Adipocyte (in vitro differentiated cells): ENCODE measurements at places on chromosomes 5 and 9.

GRCh38 chr9:95341293-95341962, 23.9 kb upstream of the FANCC start:
- DNase-seq = peak; percentile 22

DNA sequence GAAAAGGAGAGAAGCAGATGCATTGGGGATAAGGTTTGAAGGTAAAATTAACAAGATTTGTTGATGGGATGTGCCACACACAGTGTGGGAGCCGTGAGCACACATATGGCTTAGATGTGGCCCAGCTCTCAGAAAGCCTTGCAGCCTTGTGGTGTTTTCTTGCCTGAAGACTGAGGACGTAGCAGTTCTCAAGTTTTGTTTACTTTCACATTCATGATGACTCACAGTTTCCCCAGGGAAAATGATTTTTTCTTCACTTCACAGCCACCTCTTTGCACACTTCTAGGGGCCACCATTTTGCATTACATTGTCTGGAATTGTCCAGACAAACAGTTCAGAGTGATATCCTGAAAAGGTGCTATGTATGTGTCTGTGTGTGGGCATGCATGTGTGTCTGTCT, 126.2 kb downstream of the BASP1 start:
- DNase-seq = peak; percentile 82

DNA sequence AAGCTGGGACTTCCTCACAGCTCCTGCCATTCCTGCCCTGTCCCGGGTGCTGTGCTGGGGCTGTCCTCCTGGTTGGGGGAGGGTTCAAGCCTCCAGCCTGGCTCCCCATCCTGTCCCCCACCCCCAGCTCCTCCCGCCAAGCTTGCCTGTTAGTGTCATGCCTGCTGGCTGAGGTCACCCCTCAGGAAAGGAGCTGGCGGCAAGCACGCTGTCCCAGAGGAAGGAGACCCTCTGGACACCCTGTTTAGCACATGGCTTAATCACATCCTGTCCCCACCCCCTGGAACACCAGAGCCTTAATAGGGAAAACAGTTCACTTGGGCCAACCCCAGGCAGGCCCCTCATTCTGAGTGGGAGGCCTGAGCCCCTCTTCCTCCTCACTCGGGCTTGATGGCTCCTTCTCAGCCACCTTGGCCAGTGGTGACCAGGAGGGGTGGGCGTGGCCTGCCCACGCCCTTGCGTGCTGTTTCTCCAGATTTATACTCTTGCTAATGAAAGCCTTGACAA, 9.2 kb upstream of the PHYHD1 start:
- peak; percentile 46 for DNase-seq

GRCh38 chr9:613771-614347, 227.6 kb upstream of the DMRT1 start:
- DNase-seq = peak; percentile 91

GRCh38 chr5:13325765-13326164, 618.7 kb downstream of the DNAH5 start:
- DNase-seq = no peak

GRCh38 chr9:96187151-96187555, 114.8 kb downstream of the HSD17B3 start:
- no peak for DNase-seq

DNA sequence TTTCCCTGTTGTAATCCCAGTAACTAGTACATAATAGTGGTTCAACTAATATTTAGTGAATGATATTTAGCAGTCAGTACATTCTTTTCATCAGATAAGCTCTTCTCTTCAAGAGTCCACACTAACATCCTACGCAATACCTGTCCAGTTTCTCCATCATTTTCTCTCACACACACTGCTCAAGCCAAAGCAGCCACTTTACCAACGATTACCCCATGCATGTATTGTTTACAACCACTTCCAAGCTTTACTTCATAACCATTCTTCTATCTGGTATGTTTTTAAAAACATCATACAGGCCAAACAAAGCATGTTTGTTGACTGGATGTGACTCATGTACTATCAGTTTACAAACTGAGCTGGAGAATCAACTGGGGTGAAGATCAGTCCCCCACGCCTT, 7.3 kb downstream of the UBTD2 start:
- peak; percentile 72 for DNase-seq

- DNase-seq = no peak
Measured at GRCh38 chr5:123085638-123086286, 3.3 kb upstream of the PRDM6 start.

DNA sequence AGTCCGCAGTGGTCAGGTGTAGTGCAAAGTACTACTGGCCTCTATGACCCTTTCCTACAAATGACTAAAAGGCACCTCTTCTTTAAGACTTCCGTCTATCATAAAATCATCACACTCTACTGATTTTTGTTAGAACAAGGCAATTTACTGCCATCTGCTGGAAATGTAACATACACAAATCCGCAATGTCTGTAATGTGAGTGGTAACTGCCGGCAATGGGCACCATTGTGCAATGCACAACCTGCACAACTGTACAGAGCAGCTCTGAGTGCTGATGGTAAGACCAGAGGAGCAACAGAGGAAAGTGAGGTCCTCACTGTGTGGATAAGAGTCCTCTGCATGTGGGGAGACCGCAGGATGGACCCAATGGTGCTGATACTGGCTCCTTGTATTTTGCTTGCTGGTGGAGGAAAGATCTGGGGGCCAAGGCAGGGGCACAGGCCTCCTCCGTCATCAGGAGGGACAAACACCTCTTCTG, 103.7 kb downstream of the ATPSCKMT start:
- peak; percentile 69 for DNase-seq

DNA sequence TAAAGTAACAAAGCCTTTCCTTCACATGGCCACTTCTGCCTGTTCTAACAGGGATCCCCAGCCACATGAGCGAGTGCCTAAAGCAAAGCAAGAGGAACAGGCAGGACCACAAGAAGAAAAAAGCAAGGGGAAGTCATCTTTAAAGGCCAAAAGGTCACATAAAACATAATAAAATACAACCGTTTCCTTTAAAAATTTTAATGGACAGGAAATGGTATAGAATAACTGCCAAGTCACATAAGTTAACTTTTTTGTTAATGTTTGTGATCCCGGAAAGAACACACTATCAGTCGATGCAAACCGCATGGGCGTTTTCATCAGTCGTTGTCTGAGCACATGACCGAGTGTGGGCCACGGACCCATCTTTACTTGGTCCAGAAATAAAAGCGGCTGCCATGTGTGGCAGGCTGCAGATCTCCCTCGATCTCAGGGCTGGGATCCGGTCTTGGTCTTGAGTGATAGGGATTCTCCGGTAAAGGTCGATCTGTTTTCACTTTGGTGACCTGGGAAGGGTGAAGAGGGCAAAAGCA, 15.6 kb downstream of the NDUFA8 start:
- DNase-seq = no peak

DNA sequence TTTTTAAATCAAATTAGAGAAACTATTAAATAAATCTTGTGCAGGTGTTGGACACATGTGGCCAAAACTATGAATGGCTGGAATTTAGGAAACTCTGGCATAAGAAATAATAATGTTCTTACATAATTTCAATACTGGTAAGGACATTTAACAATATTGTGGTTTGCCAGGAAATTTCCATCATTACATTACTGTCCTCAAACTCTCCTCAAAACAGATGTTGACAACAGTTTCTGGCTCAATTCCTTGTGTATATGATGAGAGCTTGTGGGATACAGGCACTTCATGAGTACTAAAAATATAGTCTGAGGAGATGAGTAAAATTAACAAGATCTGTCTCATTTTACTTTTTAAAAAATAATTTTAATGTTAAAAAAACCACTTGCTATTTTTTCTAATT, 27.9 kb downstream of the MCTP1 start:
- no peak for DNase-seq

GRCh38 chr5:61252643-61252925, 79.5 kb upstream of the ZSWIM6 start:
- no peak for DNase-seq
